NCI-H510A (cell line): ENCODE measurements at places on chromosomes 1 and 21.

DNA sequence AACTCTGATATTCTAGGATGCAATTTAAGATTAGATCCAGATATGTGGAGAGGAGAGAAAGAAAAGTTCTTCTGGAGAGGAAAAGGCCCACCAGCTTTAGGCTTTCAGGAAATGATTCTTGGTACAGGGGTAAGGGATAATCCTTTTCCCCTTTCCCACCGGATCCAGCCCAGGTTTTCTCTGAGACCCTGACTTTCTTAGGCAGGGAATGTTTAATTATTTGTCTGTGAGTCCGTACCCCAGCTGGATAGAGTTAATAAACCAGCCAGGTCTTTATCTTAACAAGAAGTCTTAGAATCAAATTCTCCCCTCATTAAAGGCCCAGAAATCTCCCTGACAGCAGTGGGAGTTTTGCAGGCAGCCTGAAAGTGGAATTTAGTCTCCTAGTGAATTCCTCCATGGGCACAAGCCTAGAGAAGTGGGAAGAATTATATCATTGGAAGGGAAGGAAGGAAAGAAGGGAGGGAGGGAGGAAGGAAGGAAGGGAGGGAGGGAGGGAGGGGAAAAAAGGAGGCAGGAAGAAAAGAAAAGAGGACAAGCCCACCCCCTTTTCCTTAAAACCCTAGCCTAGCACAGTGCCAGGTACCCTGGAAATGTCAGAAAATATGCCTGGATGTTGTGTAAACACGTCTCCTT is 189.0 kb downstream of the PLPP3 start:
- DNase-seq: no peak

GRCh38 chr1:113391649-113392271 is 1.4 kb downstream of the MAGI3 start:
- DNase-seq: no peak

DNA sequence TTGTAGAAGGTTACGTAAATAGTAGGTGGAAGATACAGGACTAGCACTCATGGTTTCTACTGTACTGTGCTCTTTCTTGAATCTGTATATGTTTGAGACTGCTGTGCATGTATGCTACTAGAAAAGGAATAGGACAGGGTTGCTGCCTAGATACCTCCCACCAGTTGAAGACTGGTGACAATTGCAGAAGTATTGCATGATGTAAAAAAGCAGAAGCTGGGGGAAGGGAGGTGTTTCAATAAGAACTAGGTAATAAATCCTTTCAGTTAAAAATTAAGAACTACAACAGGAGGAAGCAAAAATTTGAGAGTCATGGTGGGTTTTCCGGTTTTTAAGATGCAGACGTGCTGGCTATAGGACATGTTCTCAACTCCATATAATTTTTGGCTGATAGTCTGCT is 88.1 kb downstream of the CCDC30 start:
- no peak for DNase-seq

- no peak for DNase-seq
Observed at GRCh38 chr1:150295476-150295875, 1.8 kb downstream of the MRPS21 start.

GRCh38 chr1:68107771-68108170 is 57.3 kb upstream of the DIRAS3 start:
- DNase-seq: no peak

GRCh38 chr1:4047666-4048065 is 147.6 kb upstream of the C1orf174 start:
- no peak for DNase-seq

DNA sequence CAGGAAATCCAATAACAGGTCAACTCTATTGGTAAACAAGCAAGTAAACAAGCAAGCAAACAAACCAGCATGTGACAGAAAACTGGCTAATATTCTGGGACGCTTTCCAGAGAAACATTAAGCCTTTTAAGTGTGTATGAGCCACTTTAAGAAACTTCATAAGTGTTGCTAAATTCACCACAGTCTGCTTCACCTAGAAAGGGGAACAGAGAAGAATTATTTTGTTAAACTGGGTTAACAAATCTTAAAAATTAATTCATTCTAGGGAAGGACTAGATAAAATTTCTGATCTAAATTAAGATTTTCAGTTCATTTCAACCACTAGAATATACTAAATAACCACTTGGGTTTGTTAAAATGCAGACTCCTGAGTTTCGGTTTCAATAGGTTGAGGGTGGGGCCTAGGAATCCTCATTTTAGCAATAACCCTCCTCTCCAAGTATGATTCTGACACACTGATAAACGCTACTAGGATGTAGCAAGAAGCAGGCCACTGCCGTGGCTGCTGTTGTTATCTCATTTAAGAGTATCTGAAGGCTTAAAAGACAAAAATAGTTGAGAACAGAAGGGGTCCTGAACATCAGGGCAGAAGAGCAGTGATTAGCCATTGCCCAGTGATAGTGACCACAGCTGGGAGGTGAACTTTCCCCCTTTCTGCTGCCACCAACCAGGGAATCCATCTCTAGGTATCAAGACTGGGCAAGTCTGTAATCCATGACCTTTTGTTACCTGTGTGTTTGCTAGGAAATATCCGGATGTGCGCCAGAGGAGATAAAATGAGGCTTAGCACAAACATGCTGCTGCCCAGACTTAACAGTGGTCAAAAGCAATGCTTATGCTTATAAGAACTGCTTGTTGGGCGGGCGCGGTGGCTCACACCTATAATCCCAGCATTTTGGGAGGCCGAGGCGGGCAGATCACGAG is 11.2 kb downstream of the CREG1 start:
- DNase-seq: no peak

- DNase-seq: no peak
Observed at GRCh38 chr1:26848941-26849774, 13.8 kb upstream of the SFN start.

DNA sequence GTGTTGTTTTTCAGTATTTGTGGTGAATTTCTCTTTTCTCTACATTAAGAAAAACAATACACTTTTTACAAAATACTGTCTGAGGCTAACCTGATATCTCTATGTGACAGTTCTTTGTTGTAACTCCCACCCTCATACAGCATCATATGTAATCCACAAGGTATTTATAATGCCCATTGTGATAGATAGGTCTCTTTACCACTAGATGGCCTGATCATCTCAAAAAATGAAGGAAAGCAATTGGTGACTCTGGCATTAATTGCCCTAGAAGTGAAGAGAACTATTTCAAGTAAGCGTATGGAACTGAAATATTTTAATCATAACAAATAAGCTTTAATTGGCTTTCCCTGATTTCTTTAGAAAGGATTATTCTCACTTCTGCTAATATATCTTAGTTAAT is 36.2 kb upstream of the HFM1 start:
- DNase-seq: no peak

DNA sequence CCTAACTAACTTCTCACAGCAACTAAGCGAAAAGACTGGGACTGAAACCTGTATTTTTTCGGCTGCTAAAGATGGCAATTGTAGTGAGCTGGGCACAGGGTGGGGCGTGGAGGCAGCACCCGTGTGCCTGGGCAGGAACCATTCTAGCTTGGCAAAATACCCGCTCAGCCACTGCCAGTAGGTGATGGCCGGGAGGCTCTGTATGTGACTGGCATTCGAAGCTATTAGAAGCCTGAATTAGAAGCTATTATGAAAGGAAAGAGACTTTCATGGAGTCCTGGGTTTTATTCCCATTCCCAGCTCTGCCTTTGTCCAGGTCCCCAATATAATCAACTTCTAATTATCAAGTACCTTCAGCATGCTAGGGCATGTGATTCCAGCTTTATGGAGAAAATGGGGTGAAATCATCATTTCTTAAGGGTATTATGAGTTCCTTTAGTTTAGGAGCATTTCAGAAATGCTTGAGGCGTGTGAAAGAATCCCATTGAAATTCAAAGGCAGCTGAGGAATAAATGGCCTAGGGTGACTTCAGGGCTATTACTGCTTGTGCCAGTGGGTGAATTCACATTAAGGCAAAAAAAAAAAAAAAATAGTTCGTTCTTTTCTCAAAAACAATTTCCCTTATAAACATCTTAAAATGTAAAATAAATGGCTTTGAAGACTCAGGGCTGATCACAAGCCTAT is 125.6 kb downstream of the KCNN3 start:
- DNase-seq: no peak

DNA sequence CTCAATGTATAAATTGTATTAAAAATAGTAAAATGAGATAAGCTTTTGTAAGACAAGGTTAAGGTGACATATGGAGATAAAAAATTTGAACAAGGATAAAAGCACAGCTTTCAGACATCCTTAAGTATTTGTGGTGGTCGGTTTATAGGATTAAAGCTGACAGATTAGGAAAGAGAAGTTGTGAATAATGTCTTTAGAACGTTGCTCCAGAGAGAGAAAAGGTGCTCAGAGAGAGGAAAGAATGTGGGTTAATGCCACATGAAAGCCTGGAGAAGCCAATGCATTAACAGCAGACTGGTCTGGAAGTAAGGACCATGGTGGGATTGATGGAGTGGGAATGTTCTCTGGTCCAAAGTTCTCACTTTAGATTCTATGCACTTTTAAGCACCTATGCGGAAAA is 44.8 kb downstream of the ATP6V1G3 start:
- DNase-seq: no peak

- DNase-seq: no peak
Observed at GRCh38 chr21:42463861-42464515, 32.0 kb downstream of the RSPH1 start.

DNA sequence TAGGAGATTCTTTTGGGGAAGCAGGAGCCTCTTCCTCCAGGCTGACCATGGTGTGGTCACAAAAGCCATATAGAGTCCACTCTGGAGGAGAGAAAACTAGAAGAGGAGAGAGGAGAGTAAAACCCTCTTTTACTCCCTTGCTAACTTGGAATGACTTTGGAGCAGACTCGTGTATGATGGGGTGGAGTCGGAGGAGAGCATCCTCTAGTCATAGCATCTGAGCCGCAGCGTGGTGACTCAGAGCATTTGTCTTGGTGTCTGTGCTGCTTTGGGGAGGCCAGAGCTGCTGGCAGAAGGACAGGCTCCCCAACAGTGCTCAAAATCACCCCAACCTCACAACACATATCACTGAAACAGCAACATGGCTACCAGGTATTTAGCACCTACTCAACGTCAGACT is 11.1 kb downstream of the HTR6 start:
- DNase-seq: no peak

GRCh38 chr1:205224736-205225135 is 3.0 kb upstream of the TMCC2 start:
- no peak for DNase-seq

DNA sequence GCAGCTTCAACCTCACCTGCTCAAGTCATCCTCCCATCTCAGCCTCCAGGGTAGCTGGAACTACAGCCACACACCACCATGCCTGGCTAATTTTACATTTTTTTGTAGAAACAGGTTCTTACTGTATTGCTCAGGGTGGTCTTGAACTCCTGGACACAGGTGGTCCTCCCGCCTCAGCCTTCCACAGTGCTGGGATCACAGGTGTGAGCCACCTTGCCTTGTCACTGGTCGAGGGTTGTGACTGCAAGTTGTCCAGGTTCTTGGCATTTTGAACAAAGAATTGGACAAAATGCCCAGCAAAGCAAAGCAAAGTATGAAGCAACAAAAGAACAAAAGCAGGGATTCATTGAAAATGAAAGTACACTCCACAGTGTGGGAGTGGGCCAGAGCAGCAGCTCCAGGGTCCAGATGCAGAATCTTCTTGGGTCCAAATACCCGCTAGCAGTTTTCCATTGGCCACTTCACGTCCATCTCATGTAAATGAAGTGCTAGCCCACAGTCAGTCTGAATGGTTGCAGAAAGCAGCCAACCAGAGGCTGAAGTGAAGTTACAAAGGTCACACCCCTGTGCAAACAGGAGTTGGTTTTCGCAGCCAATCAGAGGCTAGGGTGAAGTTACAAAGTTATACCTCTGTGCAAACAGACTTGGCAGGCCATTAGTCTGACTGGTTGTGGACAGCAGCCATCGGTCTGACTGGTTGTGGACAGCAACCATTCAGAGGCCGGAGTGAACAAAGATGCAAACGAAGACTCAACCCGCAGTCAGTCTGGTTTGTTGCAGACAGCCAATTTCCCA is 109.5 kb upstream of the KIF26B start:
- no peak for DNase-seq

DNA sequence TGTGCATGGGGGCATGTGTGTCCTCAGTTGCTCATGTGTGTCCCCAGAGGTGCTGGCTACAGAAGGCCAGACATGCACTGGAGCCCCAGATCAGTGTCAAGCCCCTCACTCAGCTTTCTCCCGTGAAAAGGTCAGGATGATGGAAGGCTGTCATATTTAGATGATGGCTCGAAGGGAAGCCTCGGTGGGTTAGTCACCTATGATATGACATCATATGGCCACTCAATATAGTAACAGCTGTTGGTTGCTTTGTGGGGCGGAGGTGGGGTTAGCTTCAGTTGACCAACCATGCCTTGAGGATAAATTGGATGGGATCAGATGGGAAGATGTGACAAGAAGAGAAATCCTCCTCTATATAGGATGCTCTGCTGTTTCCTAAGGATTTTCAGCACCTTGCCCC is 43.5 kb upstream of the ATF3 start:
- DNase-seq: no peak

GRCh38 chr1:1914101-1914970 is 724 bp upstream of the CALML6 start:
- no peak for DNase-seq

- DNase-seq: peak; percentile 44
Observed at GRCh38 chr21:33265664-33266049, 510 bp upstream of the IL10RB start.

- no peak for DNase-seq
Observed at GRCh38 chr1:183443011-183443410, 24.8 kb upstream of the NMNAT2 start.

DNA sequence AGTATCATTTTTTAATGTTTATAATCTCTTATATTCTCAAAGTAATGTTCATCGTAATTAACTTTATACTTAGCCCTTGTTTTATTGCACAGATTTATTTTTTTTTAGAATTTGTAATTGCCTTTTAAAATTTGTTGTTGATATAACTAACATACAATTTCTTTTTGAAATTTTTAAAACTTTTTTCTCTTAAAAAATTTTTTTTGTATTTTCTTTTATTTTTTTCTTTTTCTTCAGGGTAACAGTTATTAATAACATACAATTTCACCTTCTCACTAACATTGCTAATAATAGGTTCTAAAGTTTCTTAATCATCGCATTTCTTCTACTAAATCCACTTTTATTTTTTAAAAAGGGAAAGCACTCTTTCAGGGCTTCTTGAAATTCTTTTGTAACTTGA is 11.3 kb upstream of the VAMP4 start:
- no peak for DNase-seq

- peak; percentile 91 for DNase-seq
Observed at GRCh38 chr1:26111530-26112406, at the start of gene PDIK1L. PDIK1L (plus strand) TSS chr1:26111824; CDS start chr1:26114309, 2,485 bp downstream.

GRCh38 chr1:242199776-242200458 is 201.0 kb upstream of the MAP1LC3C start:
- DNase-seq: no peak
